ENCODE measurements at places on chromosomes 2 and 18. TPM values are rescaled to one million over a fixed set of nuclear protein-coding genes. Genes with fewer than 3 reads are reported as not detected.

Gene ADD2
- 23.6 TPM for total RNA-seq

Gene ALS2
- total RNA-seq = 14.0 TPM

Gene PROM2
- total RNA-seq = not detected

Gene IL37
- not detected for total RNA-seq

Gene XDH
- 1.3 TPM for total RNA-seq

Gene EMILIN2
- 8.7 TPM for total RNA-seq

Gene RHBDD1
- total RNA-seq = 8.6 TPM

Gene CDH7
- total RNA-seq = 0.03 TPM

Gene IL1RL2
- not detected for total RNA-seq

Gene GPAT2
- total RNA-seq = not detected

Gene EVX2
- not detected for total RNA-seq

Gene FLACC1
- not detected for total RNA-seq

Gene KCNG3
- 1.3 TPM for total RNA-seq

Gene IMPACT
- total RNA-seq = 14.7 TPM

Measured in A549 treated with DMSO at 1 μM for 4 hours (cell line).